HT-29 (cell line): ENCODE measurements at places on chromosomes 1 and 21. TPM values are rescaled to one million over a fixed set of nuclear protein-coding genes. Genes with fewer than 3 reads are reported as not detected.

TENT5C gene
- 0.05 and 0.13 TPM in 2 replicates for total RNA-seq

OR6K3 gene
- total RNA-seq = not detected in 2 replicates

DNA sequence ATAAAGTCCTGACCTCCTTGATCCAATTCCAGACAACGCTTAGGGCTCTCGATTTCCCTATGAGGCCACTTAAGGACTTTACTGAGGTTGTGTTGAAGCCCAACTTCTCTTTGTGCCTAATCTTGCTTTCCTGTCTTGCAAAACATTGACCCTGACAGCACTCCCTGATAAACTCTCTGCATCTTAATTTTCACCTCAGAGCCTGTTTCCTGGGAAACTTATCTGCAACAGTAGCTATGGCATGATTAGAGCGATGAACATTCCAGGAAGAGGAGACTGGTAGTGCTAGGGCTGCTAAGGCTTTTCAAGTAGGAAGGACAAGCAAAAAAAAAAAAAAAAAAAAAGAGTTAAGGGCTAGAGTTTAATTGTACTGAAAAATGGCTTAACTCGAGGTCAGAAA lies 118.9 kb downstream of the RGS21 start:
- DNase-seq = no peak

DNA sequence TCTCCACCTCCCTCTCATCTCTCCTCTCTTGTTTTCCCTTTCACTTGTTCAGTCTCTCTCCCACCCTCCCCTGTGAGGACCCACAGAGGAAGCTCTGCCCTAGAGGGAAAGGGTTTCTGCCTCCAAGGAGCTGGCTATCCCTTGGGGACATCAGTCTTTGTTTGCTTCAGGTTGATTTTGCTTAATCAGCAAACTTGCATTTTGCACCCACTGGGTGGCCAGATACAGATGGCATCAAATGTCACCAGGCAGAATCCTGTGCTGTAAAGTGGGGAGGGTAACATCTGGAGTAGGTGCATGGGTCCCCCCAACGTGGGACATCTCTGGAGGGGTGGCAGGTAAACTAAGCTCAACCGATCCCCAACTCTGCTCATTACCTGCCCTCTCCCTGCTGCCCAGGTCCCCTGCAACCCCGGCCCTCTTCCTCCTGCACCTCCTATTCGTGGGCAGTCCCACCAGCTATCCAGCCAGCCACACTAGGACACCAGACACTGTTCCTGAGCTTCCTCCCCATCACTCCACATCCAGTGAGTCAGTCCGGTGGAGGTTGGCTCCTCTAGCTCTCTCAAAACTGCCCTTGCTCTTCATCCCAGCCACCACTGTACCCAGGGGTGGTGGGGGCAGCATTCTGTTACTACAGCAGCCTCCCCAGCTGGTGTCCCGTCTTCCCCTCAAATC lies 123.3 kb downstream of the KCNN3 start:
- DNase-seq = no peak

GRCh38 chr1:234863551-234863971 lies 253.6 kb upstream of the IRF2BP2 start:
- peak; percentile 47 for DNase-seq

GRCh38 chr1:154835531-154836324 lies 34.4 kb downstream of the KCNN3 start:
- DNase-seq = no peak

DNA sequence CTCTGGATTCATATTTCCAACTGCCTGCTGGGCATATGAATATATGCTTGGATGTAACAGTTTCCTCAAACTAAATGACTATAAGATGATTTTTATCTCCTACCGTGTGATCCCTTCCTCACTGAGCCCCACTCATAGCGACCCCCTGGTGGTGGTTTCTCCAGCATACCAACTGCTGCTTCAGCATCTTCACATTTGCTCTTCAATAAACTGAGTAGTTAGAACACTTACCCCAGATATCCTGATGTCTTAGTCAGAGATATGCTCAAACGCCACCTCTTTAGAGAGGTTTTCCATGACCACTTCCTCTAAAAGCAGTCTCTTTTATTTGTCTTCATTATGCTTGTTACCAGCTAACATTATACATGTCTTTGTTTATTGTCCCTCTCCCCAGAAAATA lies 10.2 kb upstream of the HNRNPR start:
- DNase-seq = no peak

- DNase-seq = no peak
Observed at GRCh38 chr1:95685081-95685480, 451.1 kb downstream of the RWDD3 start.

DNA sequence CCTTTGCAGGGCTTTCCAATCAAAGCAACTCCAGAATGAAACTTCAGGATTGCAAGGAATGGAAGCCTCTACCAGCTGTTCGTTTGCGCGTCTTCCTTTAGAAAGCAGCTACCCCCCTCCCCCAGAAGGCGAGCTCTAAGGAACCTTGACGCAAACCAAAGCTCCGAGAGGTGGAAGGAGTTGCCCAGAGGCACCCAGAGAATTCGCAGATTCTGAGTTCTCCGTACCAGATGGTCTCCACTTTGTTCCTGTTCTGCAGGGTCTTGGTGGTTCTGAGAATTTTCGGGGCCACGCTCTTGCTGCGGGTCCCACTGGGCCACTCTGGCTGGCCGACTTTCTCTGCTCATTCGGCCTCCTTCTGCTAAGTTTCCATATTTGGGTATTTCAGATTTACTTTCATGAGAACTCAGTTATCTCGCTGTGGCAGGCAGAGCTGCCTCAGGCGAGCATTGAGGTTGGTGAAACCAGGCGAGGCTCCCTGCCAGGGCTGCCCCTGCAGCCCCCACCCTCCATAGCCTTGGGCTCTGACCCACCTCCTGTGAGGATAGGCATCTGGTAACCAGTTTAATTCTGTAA lies 801 bp downstream of the TRAF5 start:
- no peak for DNase-seq

- DNase-seq = no peak
Observed at GRCh38 chr1:20400341-20401177, 85.5 kb downstream of the CAMK2N1 start.

GRCh38 chr1:117215733-117216462 lies 5.2 kb upstream of the VTCN1 start:
- DNase-seq = no peak

GRCh38 chr1:45785583-45785982 lies 17.8 kb upstream of the MAST2 start:
- DNase-seq = no peak
